IPS DF 19.7 (cell line): ENCODE measurements at places on chromosomes 1 and 21.

GRCh38 chr1:113858418-113858817 lies 13.1 kb downstream of the PTPN22 start:
- no peak for DNase-seq

- no peak for DNase-seq
Measured at GRCh38 chr1:226104671-226105121, 42.2 kb downstream of the H3-3A start.

DNA sequence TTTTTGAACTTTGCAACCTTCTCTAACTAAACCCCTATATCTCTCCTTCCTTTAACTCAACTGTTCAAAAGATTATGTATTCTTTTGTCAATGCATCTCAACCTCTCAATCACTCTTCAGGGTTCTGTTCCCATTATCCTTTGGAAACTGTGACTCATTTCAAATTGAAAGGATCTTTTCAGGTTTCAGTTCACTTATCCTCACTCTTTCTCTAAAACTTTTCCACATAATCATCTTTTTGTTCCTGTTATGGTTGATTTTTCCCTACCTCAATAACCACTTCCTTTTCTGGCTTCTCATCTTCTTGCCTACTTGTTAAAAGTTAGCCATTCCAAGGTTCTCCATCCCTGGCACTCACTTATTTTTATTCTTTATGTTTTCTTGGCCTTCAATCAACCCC lies 56.2 kb upstream of the NUF2 start:
- no peak for DNase-seq

DNA sequence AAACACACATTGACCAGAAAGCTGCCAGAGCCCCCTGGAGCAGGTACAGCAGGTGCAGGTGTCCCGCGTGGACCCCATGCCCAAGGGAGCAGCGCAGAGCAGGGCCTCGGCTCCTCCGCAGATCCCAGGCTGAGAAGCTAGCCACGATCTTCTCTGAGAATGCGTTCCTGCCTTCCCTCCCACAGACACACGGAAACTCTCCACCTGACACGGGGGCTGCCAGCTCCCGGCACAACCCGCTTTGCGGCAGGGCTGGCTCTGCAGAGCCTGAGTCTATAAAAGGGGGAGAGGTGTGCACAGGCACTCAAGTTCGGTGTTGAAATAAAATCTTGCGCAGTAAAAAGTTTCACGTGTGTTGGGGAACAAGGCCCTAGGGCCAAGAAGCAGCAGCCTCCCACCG lies 9.6 kb downstream of the MEGF6 start:
- no peak for DNase-seq

- DNase-seq: no peak
Measured at GRCh38 chr1:205477121-205477758, 21.4 kb upstream of the BLACAT1 start.

DNA sequence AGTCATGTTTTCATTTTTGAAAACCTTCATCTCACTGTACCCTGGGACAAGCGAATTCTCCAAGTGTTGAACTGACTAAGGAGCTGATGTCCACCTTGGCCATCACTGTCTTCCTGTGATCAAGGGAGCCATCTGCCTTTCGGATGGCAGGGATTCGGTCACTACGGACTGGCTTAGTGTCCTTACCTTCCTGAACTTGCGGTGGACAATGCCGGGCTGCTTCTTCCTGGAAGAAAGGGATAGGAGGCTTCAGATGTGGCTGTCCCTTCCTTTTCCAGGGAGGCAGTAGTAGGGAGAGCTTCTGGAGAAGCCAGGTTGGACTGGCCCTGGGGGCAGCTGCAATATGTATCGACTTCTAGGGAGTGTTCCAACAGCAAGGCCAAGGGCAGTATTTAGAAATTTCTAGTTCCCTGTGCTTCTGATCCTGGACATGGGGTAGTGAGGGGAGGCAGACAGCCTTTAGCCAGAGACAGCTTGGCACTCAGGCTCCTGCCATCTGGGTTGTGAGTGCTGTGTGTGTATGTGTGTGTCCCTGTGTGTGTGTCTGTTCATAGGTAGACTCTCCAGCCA lies 114.6 kb downstream of the IER5 start:
- no peak for DNase-seq

- no peak for DNase-seq
Measured at GRCh38 chr1:232432313-232432712, 197.6 kb downstream of the SIPA1L2 start.

- no peak for DNase-seq
Measured at GRCh38 chr1:113197719-113198330, 124.8 kb downstream of the LRIG2 start.

DNA sequence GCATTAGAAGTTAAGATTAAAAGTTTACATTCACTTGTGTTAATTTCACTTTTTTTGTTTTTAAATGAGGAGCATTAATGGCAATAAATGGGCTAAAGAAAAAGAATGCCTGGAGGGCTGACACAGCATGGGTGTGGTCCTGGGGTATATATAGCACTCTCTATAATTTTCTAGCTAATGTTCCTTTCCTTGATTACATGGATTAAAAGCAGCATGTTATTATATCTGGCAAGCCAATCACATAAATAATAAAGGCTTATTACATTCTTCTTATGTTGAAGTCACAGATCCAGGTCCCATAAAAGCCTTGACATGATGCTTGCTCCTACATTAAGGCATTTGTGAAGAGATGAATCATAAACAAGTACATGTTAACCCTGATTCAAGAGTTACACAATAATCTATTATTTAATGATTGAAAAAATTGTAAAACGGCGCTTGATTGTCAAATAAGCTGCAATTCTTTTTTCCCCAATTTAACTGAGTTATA lies 91.4 kb downstream of the LYPLAL1 start:
- DNase-seq: no peak

DNA sequence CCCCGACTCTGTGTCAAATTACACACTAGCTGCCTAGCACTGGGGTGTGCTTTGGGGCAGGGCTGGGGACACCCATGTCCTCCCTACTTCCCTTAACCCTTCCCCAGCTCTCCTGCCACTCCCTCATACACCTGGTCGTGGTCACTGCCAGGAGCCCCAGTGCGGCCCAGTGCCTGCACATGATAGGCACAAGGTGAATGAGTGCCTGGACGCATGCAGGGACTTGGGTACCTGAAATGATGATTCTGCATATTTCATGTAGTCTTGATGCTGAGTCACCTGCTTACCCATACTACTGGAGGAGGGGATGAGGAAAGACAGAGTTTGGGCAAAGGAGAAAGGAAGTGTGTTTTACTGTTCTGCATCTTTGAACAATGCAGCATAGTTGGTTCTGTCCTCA lies 1.5 kb upstream of the VANGL2 start:
- no peak for DNase-seq

GRCh38 chr1:183567584-183567983 lies 22.7 kb downstream of the NCF2 start:
- DNase-seq: no peak

DNA sequence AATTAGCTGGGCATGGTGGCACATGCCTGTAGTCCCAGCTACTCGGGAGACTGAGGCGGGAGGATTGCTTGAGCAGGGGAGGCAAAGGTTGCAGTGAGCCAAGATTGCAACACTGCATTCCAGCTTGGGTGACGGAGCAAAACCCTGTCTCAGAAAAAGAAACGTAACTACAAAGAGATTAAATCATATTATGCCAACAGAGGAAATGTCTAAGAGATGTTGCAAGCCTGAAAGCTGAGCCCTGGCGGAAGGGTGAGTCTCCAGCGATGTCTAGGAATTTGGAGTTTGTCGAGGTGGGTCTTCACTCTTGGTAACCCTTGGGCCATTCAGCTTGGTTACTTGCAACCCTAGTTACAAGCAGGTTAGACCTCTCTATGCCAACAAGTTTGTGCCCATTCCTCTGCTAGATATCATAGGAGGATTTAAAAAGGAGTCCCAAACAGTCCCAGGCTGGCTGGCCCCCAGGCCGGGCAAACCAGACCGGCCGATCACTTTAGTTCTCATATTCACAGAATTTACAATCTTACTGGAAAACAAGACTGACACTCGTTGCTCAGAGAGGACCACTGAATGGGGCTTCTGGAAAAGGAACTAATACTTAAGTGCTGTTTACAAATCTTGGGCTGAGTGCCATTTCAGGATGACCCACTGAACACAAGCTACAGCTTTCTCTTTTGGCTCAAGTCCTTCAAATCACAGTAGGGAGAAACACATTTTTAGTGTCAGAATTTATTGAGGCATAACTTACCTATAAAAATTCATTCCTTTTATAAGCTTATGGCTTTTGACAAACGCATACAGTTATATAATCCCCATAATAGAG lies 27.1 kb downstream of the SLC30A1 start:
- DNase-seq: no peak
